Mesothelial cell of epicardium (in vitro differentiated cells): ENCODE measurements at places on chromosomes 13 and 19. TPM values are rescaled to one million over a fixed set of nuclear protein-coding genes. Genes with fewer than 3 reads are reported as not detected.

DNA sequence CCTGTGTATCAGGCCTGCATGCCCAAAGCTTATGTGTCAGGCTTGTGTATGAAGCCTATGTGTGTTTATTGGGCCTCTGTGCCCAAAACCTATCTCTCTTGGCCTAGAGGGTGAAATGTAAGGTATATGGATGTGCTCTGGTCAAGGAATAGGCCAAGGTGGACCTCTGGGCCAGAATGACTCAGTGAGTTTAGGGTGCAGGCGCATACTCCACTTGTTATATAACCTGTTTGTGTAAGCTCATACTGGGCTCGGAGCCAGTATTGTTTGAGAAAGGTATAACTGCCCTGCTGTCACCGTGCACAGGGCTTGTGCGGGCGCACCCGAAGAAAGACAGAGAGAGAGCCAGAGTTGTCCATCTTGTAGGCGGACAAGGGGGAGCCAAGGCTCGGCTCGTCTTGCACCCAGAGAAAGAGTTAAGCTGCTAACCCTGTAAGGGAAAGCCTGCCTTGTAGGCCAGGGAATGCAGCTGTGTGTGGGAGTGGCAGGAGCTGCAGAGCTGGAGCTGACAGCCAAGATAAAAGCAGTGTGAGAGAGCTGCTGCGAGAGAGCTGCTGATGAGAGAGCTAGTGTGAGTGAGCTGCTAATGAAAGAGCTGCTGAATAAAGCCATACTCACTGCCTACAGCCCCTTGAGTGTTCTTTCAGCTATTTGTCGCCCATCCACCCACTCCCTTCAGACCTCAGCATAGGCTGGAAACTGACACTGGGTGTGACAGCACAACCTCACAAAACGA lies 43.4 kb upstream of the N4BP2L1 start:
- DNase-seq = no peak

DNA sequence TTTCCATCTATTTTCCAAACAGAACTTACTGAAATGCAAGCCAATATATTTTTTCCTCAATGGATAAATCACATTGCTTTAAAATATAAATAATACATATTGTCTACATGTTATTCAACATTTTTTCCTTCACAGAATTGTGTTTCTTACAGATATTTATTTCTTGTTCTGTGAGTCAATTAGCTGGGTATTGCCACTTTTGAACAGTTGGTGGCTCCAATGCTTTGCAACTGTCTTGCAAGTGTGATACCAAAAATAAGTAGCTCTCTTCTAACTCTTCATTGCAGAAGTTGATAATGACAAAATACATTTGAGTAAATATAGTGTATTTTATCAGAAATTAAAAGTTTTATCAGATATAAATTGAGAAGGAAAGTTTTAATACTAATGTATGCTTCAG lies 17.1 kb upstream of the GPC5 start:
- DNase-seq = no peak

GRCh38 chr19:45150751-45151281 lies 10.0 kb downstream of the NKPD1 start:
- no peak for DNase-seq

DNA sequence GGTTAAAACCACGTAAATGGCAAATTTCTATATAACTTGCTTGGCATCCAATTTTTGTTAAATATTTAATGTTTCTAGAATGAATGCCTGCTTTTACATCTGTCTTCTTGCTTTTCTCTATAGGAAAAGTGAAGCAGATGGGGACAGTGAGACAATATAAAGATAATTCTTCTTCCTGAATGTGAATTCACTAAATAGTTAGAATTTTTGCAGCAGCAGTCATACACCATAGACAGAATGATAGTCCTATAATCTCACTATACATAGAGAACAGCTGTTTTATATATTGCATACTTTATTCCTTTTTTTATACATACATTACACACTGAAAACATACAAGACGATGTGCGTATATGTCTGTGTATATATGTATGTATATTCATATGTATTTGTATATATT lies 1127.3 kb downstream of the PCDH9 start:
- DNase-seq = no peak

DNA sequence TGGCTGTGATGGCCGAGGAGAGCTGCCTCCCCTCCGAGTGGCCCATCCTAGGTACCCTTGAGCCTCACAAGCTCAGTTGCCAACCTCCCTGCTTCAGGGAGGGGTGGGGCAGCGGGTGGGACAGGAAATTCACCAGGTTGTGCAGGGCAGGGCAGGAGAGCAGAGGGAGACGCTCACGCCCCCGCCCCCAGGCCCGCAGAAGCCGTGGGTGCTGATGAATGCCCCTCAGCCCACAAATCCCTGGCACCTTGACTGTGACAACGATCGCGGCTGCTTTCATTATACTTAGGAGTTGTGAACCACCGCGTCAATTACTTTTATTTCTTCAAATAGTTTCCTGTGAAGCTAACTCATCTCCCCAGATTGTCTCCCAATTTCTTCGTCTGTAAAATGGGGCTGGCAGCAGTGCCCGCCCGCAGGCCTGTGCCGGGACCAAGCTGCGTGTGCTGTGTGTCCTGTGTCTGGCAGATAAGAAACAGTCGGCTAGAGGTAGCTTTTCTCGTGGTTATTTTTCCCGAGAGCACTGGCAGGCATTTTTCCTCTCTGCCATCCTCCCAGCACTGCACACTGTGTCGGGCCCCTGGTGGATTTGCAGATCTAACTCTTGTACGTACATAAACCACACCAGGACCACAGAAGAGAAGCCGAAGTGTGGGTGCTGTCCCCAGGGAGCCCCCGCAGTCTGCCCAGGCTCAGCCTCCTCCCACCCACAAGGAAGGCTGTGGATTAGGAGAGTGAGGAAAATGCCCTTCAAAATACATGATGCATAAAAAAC lies 7.9 kb upstream of the RASA3 start:
- DNase-seq = no peak

- DNase-seq = no peak
These were observed 23.5 kb downstream of the TFDP1 start for GRCh38 chr13:113607889-113608635.

- DNase-seq = no peak
These were observed 270.6 kb downstream of the KLF5 start for GRCh38 chr13:73329355-73329754.

DNA sequence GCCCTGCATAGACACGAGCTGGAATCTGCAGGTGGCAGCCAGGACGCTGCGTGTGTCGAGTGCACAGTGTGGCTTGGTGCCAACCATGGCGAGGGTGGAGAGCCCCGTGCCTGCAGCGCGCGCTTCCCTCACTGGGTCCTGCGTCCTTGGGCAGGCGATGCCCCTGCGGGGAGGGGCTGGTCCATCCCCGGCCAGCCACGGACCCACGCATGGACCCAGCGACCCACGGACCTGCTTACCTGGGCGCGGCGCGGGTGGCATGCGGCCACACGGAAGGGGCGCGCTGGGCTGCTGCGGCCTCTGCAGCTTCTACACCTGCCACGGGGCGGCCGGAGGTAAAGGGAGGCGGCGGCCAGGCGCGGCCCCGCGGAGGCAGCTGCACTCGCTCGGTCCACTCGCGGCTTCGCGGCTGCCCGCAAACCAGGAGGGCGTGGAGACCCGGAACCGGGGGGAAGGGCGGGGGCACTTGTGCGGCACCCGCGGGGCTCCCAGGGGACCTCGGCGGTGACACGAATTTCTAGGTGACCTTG lies 569 bp upstream of the MCF2L start:
- DNase-seq = peak; percentile 56

DNA sequence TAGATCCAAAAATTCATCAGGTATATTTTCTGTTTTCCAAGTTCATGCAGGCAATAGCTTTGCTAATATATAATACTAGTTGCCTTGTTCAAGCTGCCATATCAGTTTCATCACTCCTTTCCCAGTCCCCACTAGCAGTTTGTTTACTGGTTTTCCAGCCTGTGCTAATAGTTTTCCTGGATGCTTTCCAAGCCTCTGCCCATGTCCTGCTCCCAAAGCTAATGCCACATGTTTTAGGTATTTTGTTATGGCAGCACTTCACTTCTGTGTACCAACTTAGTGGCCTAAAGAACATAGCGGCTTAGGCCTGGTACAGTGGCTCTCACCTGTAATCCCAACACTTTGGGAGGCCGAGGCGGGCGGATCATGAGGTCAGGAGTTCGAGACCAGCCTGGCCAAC lies 28.1 kb upstream of the ZNF527 start:
- DNase-seq = no peak

GRCh38 chr19:35153701-35154524 lies 622 bp upstream of the FXYD5 start:
- DNase-seq = peak; percentile 71

- DNase-seq = no peak
These were observed 286.1 kb downstream of the KCTD12 start for GRCh38 chr13:76600081-76600480.

DNA sequence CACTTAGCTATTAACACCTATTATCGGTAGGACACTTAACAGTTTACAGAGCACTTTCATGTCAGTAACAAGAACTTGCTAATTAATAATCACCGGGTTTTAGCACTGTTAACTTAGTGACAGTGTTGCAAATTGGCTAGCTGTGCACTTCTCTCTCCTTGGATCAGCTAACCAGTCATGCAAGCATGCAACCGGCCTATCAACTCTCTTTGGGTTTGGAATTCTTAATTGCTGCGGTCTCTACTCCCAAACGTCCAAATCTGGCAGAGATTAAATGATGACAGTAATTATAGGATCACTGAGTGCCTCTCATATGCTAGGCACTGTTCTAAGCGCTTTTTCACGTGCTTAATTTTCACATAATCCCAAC lies 1.2 kb downstream of the EPS15L1 start:
- no peak for DNase-seq

SHISA2 gene
- total RNA-seq = 4.5 to 4.9 TPM (median 4.7 TPM) in 3 replicates

ZIC2 gene
- total RNA-seq = 0.47 TPM in 1 of 3 replicates, not detected in the others

KIR2DL3 gene
- total RNA-seq = not detected in 3 replicates

AMH gene
- total RNA-seq = 42.4 to 50.1 TPM (median 44.5 TPM) in 3 replicates

ZNF285 gene
- 9.8 to 11.6 TPM (median 11.2 TPM) in 3 replicates for total RNA-seq

TMPRSS9 gene
- 0.84 to 1.4 TPM (median 1.2 TPM) in 3 replicates for total RNA-seq

GDF15 gene
- total RNA-seq = 3.2 to 4.7 TPM (median 3.9 TPM) in 3 replicates
